ENCODE measurements at places on chromosomes 3 and 15.

DNA sequence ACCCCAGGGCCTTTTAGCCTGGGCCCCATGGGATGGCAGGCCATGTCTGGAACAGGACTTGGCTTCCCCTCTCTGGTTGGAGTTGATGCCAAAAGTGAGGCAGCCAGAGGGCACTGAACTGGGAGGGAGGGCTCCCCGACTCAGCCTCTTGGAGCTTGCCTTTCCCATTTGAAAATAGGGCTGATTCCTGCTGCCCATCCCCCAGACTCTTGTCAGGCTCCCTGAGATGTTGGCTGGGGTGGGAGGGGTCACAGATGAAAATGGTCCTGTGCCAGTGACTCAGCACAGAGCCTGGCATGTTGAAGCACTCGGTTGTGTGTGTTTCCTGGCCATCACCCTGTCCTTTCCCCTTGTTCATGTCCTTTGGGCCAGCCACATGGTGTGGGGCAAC lies 6.6 kb downstream of the PPCDC start:
- no peak for DNase-seq

- no peak for DNase-seq
These were observed 8.5 kb upstream of the FBLN2 start for GRCh38 chr3:13540297-13540995.

- DNase-seq = no peak
These were observed 70.7 kb downstream of the SLC12A8 start for GRCh38 chr3:125141596-125142419.

- no peak for DNase-seq
These were observed 35.8 kb upstream of the BSN start for GRCh38 chr3:49518441-49518840.

DNA sequence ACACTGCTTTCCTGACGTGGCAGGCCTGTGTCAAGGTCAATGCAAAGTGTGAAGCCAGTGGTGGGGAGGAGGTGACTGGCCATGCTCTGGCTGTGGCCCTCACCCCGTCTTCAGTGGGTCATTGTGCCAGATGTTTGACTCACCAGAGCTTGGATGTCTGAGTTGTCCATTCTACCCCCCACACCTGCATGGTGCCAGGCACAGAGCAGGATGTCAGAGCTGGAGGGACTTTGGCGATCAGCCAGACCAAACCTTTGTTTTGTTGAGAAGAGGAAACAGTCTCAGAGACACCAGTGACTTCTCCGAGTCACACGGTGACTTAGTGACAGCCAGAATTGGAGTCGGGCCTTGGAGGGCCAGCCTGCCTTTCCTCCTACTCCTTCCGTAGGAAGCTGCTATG lies 49.5 kb downstream of the SMAD6 start:
- DNase-seq = no peak
